ENCODE measurements at places on chromosomes 5 and 9.

DNA sequence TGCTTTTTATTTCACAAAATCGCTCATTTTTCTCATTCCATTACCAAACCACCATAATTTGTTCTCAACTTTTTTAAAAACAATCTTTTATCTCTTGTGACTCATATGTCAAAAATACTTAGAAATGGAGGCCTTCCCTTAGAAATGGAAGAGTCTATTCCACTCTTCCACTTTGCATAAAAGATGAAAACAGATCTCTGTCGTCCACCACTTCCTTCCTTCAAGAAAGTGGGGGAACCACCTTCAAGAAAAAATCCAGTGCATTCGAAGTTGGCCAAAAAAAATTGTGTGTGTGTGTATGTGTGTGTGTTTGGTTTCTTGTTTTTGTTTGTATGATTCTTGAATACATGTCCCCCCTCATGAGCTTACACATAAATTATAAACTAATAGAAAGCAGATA is 628.8 kb upstream of the DMAC1 start:
- no peak for DNase-seq

DNA sequence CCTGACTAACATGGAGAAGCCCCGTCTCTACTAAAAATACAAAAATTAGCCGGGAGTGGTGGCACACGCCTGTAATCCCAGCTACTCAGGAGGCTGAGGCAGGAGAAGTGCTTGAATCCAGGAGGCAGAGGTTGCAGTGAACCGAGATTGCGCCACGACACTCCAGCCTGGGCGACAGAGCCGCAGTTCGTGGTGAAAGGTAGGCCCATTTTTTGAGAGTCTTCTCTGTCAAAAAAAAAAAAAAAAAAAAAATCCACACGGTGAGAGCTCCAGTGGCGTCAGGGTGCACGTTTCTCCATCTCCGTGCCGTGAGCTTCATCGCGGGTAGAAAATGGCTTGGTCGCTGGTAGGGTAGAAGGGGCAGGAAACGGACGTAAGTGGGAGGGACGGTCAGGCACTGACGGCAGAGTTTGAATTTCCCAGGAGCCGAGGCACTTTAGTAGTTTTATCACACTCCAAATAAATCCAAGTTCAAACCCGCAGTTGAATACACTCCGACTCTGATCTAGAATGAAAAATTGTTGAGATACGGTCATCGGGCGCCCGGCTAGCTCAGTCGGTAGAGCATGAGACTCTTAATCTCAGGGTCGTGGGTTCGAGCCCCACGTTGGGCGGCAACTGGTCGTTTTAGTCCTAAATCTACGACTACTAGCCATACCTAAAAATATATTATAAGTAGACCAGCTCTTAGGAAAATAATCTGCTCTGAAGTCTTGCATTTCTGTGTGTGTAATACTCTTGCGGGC is 2.4 kb upstream of the TRIM7 start:
- DNase-seq = no peak

- no peak for DNase-seq
These were observed 30.4 kb upstream of the SLC2A8 start for GRCh38 chr9:127366594-127366993.

GRCh38 chr5:1168796-1169195 is 32.6 kb upstream of the SLC6A19 start:
- DNase-seq = no peak

GRCh38 chr9:109765278-109765677 is 14.7 kb upstream of the PALM2AKAP2 start:
- DNase-seq = no peak

- DNase-seq = no peak
These were observed 163.6 kb downstream of the ZDHHC21 start for GRCh38 chr9:14529629-14530028.

- no peak for DNase-seq
These were observed 440.6 kb upstream of the IZUMO3 start for GRCh38 chr9:24986331-24986730.

DNA sequence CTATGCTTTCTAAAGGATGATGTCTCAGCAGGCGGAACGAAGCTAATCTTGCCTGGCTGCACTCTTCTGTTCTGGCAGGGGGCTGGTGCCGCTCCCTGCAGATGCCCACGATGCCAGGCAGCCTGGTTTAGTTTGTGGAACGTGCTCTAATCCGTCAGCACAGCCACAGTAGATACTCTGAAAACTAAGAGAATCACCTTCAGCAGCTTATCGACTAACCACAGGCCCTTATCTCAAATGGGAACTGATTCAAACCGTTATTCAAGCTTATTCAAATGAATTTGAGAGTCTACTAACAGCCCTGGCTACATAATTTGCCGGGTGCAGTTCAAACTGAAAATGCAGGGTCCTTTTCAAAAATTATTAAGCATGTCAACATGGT is 246.6 kb upstream of the ANKRD55 start:
- no peak for DNase-seq

DNA sequence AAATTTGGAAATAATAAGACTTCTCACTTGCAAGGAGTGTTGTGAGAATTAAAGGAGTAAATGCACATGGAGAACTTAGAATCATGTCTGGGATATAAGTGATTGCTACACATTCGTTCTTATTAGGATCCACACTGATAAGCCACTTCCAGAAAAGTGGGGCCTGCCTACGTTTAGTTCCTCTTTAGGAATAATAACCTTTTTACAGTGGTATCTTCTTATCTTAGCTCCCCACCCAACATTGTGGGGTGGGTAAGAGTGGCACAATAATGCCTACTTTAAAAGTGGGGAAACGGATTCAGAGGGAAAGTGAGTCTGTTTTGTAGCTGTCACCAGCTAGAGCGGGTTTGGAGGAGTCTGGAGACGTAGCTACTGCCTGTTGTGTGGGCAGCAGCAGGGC is 16.0 kb downstream of the DOCK2 start:
- no peak for DNase-seq

Measured in T47D (cell line).